HEK293T (cell line): ENCODE measurements at places on chromosomes 11 and 22.

DNA sequence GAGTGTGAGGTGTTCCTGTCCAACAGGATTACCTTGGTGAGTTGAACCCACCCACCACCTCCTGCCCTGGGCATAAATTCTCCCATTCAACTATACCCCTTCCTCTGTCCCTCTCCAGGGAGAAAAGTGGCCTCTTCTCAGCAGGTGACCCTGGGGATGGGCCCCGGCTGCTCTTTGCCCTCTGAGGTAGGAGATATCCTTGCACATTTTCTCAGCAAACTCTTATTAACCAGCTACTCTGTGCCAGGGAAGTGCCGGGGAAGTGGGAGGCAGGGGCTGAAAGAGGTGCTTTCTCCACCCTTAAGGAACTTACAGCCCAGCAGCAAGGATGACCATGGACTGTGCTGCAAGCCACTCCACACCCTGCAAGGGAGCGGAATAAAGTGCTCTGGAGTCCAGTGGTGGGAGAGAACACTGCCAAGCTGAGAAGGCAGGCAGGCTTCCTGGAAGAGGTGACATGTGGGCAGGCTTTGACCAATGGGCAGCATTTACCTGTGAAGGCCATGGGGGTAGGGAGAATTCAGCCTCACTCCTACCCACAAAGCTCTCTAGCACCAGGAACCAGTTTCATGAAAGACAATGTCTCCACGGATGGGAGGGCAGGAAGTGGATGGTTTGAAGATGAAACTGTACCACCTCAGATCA, 21.9 kb upstream of the OAF start:
- DNase-seq: no peak

DNA sequence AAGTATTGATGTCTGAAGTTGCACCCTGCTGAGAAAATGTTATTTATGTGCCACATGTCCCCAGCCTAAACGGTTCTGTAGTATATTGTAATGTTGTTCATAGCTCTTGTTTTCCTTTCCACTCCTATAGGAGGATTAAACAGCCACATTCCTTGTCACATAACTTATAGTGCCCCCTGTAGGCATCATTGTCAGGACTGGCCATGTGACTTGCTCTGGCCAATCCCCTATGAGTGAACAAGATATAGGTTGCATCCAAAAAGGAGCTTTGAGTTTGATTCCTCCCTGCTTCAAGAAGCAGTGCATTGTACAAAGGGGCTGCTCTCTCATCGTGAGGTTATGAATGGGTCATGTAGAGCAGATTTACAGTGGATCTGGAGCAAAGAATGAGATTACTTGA, 717.6 kb upstream of the ANO5 start:
- DNase-seq: peak; percentile 7

DNA sequence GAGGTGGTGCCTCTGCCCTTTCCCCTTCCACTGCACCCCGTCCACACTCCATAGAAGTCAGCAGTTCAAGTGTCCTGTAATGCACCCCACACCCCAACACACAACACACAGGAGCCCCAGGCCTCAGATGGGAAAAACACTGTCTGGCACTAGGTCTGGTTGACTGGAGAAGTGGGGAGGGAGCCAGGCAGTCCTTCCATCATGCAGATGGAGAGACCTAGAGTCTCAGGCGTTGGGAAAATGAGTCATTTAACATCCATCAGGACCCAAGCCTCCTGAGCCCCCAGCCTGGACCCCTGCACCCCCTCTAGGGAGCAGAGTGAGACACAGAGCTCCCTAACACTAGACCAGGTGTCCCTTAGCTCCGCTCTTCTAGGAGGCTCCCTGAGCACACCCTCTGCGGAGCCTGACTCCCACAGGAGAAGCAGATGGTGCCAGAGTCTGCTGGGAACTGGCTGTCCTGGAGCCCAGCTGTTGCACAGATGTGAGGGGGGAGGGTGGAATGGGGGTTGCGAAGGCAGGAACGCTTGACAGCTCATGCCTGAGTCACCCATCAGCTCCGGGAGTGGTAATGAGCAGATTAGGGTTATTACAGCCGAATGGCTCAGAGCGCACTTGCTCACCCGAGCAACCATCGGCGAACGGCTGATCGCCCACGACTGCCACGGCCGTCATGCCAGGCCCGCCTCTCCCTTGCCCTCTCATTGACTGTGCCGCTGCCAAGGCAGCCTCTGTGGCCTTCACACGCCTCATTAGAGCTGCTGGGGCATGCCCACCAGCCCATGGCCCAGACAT, 22.1 kb upstream of the SYT7 start:
- DNase-seq: no peak

- no peak for DNase-seq
Observed at GRCh38 chr11:69587454-69588090, 53.4 kb upstream of the CCND1 start.

GRCh38 chr11:112129656-112130055, 34.2 kb downstream of the IL18 start:
- no peak for DNase-seq

- DNase-seq: no peak
Observed at GRCh38 chr22:23145878-23146470, 697 bp downstream of the RAB36 start.

DNA sequence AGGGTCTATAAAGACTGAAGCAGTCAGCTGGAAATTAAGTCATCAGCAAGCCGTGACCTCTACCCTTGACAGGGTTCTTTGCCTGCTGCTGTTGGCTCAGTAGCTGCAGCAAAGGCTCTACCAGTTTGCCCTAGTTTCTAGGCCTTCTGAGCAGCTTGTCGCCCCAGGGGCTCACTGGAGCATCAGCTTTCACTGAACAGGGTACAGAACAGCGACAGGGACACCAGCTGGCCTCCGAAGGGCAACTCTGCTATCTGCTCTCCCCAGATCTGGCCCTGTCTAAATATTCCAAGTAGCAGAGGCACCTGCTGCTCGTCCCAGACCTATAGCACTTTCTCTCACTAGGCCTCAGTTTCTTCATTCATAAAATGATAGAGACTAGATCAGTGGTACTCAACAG, 42.4 kb downstream of the SMCO4 start:
- DNase-seq: no peak
